Activated CD4-positive, alpha-beta memory T cell treated with anti-CD3 and anti-CD28 coated beads, Interleukin-2, amount 10 ng/mL, durations not matched to agents 7 days and 5 days (primary cell): ENCODE measurements at places on chromosomes 3 and 15.

GRCh38 chr3:141386611-141387111 is 18.4 kb downstream of the ZBTB38 start:
- DNase-seq, result no peak

DNA sequence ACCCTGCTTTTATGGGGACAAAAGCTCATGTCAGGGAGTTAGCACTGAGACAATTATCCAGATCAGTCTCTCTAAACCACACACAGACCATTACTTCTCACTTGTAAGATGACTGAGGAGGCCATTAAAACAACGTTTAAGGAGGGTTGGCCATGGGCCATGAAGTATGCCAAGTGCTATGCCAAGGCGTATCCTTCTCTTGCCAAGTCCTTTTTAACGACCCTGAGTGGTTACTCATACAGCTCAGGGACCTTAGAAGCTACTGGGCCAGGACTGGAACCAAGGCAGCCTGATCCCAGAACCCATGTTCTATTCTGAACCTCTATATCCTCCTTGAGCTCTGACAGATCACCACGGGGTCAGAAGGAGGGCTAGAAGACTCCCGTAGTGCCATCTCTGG is 50.0 kb downstream of the NMNAT3 start:
- DNase-seq, result no peak

- no peak for DNase-seq
Observed at GRCh38 chr3:36774052-36774451, 9.7 kb upstream of the DCLK3 start.

- no peak for DNase-seq
Observed at GRCh38 chr3:52714335-52715302, 8.7 kb downstream of the SPCS1 start.

GRCh38 chr15:91867581-91868026 is 14.1 kb downstream of the SLCO3A1 start:
- no peak for DNase-seq

DNA sequence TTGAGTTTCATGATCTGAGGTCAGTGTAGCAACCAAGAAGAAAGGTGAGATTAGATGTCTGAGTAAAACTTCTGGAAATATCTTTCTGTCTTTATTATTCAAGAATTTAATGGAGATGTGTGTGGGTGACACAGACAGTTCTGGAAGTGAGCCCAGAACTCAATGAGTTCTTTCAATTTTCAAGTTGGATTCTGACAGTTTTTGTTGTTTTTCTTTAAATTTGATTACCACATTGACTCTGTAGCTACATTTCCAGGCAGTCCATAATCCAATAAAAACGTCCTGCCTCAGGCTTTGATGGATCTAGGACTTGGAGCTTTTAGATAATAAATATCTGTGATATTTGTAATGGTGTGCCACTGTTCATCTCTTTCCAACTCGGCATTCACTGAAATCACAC is 3.9 kb upstream of the PARP14 start:
- no peak for DNase-seq

DNA sequence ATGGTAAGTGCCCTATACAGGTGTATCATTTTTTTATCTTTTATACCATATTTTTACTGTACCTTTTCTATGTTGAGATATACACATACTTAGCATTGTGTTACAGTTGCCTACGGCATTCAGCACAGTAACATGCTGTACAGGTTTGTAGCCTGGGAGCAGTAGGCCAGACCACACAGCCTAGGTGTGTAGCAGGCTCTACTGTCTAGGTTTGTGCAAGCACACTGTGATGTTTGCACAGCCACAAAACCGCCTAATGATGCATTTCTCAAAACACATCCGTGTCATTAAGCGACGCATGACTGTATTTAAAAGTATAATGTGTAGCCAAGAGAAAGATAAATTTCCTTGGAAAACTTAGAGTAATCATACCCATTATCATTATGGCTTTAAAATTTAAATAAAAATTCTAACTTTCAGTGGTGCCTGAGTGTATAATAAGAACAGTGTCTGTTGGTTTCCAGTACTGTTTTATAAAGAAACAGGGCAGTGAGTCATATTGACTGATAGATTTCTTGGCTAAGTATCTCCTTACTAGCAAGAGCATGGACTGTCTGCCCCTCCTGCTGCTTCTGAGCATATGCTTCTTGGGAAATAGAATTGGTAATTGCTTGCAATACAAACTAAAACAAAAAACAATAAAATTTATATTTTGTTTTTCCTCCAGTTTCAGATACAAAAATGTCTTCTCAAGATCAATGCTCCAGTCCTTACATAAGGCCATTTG is 18.3 kb downstream of the CALML4 start:
- DNase-seq, result no peak

DNA sequence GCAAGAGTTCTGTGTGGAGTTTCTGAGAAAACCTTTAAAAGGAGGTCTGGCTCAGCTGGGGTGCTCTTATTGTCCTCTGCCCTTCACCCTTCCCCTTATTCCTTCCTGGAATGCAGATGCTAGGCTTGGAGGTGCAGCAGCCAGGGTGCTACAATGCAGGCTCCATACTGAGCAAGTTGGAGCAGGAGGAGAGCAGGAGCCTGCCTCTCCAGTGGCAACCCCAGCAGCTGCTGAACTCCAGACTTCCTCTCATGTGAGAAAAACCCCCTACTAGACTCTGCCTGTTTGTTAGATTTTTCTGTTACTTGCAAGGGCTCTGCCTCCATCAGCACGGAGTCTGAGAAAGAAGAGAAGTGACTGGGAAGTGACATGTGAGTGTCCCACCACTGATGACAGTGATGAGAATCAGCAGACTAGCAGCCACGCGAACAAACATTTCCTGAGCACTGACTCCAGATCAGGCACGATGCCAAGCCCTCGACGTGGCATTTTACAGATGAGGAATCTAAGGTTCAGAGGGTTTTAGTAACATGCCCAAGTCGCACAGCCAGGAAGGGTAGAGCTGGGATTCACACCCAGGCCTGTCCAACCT is 16.1 kb upstream of the RARRES1 start:
- no peak for DNase-seq

DNA sequence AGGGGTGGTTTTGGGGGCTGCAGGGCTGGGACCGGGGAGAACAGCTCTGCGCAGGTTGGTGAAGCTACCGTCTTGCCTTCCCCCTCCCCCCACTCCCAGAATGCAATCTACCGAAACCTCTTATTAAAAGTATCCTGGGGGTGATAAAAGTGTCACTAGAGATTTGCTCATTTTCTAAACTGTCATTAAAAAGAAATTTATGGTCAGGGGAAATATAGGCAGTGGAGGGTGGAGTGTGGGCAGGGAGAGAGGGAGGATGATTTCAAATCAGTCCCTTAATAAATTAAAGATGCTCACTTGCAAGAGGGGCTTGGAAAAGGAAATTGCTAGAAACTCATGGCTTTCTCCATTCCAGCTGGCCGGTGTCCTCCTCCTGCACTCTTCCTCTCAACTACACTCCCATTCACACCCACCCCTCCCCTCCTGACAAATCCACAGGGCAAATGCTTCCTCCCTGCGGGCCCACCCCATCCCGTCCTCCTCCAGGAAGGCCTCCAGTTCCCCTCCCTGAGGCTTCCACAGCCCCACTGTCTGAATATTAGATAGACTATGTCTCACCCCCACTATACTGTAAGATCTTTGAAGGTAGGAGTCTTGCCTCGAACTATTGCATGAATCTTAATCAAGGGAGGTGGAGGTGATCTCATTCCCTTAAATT is 83.9 kb downstream of the TLE3 start:
- DNase-seq, result no peak

DNA sequence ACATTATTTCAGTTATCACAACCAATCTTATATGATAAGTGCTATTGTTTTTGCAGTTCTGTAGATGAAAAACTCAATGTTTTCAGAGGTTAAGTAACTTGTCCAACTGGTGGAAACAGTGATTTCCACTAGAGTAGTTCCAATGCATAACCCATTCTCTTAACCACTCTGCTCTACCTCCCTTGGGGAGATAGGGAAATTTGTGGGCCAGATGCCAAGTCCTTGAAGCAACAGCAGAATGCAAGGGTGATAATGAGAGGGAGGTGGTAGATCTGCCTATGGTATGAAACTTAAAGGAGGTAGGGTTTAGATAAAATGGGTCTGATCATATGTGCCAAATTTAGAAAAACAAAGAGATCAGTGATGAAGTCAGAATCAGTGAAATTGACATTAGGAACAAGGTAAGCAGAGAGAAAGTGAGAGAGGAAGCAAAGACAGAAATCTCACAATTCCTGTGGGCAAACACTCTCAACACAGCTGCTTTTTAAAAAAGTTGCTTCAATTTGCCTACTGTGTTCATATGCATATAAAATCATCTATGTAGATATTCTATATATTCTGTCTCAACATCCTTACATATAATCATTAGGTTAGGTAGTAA is 50.5 kb upstream of the UBP1 start:
- DNase-seq, result no peak

DNA sequence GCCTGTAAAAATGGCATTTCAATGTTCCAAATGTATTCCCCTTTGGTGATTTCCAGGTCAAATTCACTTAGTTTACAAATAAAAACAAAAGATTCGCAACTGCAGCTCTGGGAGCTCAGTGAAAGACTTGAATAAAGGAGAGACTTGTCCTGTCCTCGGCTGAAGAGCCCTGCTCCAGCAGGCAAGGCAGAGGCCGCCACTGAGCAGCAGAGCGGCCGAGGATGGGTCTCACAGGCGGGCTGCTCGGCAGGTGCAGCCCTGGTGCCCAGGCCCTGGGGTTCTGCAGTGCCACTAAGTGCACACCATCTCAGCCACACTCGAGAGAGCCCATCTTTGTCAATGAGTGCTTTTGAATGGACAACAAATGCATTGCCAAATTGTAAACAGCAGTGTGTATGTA is 856.2 kb downstream of the AGBL1 start:
- no peak for DNase-seq

DNA sequence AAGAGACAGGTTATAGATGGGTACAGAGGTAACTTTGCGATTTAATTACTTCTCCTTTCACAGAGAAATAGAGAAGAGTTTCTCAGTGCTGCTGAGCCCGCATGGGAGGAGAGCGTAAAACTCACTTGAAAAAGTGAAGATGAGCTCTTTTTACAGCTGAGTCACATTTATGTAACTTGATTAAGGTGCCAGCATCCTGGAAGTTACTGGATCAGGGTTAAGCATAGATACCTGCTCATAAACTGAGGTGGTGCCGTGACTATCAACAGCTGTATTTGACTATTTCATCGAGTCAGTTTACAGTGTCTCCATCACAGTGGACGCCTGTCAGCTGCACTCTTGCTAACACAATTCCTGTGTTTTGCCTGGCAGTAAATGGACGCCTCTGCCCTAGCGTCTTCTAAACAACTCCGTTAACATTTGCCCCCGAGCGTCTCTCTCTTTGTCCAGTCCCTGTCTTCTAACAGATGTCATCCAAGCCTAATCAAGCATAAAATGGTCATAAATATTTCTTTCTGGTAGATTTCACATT is 414.6 kb downstream of the FOXP1 start:
- DNase-seq, result no peak

DNA sequence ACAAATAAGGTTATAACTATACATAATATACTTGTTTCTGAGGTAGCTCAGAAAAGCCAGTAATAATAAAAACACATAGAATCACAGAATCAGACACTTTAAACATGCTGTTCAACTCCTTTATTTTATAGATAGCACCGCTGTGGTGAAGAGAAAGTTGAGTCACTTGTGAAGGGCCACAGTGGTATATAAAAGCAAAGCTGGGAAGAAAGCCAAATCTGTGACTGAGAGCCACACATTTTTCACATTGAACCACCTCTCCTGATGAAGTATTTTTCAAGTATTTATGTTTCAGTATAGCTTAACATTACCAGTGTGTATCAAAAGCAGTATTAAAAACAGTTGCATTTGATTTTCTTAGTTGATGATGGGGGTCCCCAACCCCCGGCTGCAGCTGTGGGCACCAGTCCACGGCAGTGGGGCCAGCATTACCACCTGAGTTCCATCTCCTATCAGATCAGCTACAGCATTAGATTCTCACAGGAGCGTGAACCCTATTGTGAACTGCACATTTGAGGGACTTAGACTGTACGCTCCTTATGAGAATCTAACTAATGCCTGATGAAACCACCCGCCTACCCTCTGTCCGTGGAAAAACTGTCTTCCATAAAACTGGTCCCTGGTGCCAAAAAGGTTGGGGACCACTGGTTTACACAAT is 46.2 kb downstream of the TBL1XR1 start:
- DNase-seq, result no peak

DNA sequence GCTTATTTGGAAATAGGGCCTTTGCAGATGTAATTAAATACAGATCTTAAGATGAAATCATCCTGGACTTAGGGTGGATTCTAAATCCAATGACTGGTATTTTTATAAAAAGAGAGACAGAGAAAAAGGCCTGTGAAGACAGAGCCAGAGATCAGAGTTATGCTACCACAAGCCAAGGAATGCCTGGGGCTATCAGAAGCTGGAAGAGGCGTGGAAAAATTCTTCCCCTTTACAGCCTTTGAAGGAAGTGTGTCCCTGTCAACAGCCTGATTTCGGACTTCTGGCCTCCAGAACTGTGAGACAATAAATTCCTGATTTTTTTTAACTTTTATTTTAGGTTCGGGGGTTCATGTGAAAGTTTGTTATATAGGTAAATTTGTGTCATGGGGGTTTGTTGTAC is 154.1 kb upstream of the CADPS start:
- DNase-seq, result no peak

DNA sequence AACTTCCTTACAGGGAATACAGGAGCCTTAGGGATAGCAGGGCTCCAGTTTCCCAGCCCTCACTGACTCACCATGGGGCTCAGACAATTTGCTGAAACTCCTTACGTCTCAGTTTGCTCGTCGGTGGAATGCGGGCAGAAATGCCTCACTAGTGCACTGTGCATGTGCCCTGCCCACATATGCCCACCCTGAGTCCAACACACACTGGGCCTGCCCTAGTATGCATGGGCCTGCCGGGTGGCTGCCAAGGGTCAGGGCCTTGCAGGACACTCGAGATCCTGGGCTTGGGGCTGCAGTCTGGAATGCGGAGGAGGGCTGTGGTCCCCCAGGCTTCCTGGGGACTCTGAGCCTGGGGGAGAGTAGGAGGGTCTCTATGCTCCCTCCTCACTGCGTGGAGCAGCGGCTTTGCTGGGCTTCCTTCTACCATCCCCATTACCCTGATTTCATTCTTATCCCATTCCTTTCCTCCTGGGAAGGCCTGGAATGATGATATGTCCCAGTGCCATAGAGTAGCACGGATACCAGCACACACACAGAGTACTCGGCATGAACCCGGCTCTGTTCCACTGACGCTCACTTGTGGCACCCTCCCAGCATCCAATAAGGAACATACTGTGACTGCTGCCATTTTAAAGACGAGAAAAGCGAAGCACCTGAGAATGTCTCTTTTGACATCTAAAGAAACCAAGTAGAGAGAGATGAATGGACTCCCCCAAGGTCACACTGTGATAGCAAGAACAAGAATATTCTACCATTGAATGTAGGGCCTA is 124.2 kb downstream of the ASB7 start:
- DNase-seq, result peak; percentile 4

DNA sequence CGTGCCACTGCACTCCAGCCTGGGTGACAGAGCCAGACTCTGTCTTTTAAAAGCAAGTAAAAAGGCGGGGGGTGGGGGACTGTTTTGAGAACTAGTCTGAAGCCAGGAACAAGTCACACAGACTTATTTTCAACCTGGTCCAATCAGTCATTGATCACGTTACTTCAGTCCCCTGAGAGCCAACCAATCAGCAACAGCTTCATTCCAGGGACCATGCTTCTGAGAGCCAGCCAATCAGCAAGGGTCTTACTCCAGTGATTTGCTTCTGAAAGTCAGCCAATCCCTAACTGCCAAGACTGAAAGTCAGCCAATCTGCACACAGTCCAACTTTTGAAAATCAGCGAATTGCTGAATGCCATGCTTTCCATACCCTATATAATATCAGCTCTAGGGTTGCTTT is 48.6 kb upstream of the C15orf39 start:
- DNase-seq, result no peak

GRCh38 chr15:61841466-61841865 is 218.8 kb downstream of the VPS13C start:
- peak; percentile 32 for DNase-seq

- DNase-seq, result no peak
Observed at GRCh38 chr3:23995219-23995618, 50.1 kb downstream of the NR1D2 start.
